ENCODE measurements at places on chromosomes 12 and 14.
A peak's percentile ranks its signal among the peaks of the same experiment; 100 is the strongest.

DNA sequence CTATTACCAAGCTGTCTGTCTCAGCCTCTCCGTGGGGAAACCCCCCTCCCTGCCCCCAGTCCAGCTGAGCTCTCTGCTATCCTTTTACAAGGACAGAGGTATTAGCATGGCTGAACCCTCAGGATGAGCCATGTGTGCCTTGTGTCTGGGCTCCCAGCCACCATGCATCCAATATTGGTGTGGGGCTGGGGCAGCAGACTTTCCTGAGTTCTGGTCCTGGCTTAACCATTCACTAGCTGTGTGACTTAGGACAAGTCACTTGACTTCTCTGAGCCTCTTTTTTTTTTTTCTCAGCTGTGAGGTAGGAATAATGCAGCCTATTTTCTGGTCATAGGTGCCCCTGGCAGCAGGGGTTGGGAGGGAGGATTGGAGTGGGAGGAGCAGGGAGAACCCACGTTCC is 17.1 kb upstream of the CYP46A1 start:
- DNase-seq: no peak

DNA sequence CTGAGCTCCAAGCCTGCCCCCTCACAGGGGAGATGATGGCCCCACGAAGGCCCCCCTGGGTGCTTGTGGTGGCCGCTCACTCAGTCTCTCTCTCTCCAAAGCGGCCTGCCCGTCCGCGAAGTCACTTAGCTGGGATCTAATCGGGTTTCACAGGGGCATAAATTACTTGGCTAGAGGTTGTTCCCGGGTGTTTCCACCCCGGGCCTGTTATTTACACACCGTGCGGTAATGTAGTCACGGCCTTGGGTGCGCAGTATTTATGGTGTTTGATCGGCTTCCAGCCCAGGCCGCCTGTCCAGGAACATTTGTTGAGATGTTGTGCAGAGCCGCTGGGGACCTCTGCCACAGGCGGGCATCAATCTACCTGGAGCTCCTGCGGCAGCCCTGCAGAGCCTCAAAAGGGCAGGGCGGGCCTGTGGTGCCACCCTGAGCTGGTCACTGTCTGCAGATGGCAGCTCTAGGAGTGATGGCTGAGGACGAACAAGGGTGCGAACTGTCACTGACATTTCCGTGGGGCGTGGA is 91.2 kb downstream of the KIF26A start:
- no peak for DNase-seq

DNA sequence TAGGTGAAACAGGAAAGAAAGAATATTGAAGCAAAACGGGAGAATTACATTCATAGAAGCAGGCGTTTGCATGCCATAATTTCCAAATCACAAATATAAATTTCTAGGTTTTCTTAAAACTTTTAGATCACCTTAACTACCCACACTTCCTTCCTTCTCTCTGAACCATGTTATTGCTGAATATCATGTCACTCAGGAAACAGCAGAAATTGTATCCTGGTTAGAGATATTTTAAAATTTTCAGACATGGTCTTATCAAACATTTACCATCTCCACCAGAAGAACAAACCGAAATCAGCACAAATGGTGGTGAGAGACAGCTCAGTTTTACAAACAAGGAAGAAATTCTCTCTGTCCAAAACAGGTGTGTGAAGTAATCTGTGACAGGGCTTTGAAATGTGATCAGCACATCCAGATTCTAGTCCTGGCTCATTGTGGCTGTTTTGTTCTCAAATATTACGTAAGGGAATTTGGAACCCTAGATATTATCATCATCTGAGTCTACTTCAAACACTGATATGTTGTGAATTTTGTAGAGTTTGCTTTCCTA is 16.3 kb downstream of the TESPA1 start:
- no peak for DNase-seq

DNA sequence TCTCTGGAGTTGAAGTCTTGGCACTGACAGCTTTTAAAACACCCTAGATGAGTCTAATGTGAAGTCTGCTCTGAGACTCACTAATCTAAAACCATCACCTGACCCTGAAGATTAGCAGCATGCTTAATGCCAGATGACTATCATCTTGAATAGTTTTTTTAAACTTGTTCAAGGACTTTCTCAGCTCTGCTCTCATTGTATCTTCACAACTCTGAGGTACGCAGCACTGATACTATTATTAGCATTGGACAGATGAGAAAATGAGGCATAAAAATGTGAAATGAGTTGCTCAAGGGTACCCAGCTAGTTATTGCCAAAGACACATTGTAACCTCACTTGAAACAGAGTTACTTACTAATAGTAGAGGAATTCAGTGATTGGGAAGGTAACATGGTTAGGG is 4.8 kb downstream of the SLC38A1 start:
- no peak for DNase-seq

GRCh38 chr12:56932146-56932545 is 2.1 kb downstream of the SDR9C7 start:
- no peak for DNase-seq

DNA sequence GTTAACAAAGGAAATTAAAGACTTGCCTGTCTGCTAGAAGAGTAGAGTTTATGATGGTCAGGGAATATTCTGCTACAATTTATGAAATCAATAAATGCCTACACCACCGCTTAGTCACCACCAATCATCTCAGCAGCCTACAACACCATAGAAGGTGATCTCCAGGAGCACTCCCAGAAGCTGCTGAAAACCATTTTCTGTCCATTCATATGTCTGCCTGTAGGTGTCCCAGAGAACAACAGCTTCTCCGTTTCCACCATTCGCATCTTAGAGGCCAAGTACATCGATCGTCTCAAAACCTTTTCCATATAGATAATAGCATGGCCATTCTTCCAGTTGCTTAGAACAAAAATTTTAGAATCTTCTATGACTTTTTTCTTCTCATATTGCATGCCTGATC is 303.4 kb downstream of the KCNC2 start:
- DNase-seq: no peak

DNA sequence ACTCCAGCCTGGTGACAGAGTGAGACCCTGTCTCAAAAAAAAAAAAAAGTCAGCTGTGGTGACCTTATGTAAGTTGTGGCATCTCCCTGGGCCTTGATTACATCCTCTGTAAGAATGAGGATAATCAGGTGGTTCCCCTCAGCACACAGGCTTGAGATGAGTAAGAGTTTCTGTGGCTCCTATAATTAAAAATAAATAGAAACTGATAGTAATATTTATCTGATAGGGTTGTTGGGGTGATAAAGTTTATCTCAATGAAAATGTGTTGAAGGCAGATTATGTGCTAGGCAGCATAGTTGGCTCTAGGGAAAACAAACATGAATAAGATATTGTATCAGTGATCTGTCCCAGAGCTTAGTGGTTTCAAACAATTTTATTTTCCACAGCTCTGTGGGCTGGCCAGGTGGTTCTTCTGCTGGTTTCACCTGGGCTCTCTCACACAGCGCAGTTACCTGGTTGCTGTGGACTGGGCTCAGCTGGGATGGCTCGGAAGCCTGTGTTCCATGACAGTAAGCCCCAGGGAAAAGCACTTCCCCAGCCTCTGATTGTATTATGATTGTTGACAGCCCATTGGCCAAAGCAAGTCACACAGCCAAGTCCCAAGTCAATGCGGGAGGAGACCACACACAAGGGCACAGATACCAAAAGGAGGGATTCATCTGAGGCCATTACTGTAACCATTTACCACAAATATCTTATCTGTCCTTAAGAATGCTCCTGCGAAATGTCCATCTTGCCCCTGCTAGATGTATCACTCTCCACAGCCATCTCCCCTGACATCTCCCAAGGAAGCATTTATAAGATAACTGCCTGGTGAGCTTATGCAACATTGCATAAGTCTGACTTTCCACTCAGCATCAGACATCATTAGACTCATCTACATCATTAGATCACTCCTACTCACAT is 151.7 kb downstream of the NUAK1 start:
- peak; percentile 38 for DNase-seq

GRCh38 chr12:122886851-122887818 is 8.8 kb downstream of the VPS37B start:
- DNase-seq: no peak

GRCh38 chr14:80946797-80947196 is 5.3 kb upstream of the CEP128 start:
- no peak for DNase-seq

DNA sequence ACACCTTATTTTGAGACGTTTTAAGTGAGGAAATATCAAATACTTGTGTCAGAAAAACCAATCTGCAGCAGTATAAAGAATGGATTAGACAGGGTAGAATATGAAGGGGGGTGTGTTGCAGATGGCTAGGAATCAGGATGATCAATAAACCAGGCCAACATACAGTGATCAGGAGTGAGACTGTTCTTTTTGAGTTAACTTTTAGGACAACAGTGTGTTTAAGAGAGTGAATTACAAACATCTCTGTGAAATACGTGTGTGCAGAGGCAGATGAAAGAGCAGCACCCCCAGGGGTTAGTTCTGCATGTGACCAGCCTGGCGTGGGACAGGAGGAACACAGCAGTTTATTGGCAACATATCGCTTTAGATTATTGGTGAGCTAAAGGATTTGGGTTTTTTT is 10.6 kb upstream of the NRDE2 start:
- DNase-seq: no peak

- no peak for DNase-seq
These were observed 39.4 kb upstream of the BICDL1 start for GRCh38 chr12:119949594-119949993.

DNA sequence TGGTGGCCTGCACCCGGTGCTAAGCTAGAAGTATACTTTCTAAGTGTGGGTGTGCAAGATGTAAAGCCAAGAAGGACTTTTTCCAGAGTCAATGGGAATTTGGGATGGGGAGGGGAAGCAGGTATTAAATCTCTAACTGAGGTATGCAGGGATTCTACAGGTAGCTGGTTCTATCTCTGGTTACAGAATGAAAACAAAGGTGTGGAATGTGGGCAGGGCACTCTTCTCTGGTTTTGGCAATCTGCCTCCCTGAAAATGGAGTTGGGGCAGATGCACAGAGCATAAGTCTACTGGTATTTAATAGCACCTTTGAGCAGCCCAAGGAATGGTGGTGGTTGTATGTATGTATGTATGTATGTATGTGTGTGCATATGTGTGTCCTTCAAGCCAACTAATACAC is 66.7 kb upstream of the PPP1R12A start:
- no peak for DNase-seq

DNA sequence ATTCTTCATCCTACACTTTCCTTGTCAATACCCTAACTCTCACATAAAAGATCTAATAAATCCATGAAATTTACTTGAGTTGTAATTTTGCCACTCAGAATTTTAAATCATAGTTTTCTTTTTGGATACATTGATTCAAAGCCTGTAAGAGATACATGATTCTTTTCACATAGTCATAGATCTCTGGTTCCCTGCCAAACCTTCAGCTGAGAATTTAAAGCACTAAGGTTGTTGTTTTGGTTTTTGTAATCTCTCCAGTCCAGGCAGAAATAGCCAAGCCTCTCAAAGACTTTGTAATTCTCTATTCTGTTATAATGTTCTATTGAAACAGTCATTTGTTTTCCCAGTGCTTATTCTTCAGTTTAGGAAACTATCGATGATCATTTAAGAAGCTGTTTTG is 273.9 kb downstream of the TRHDE start:
- DNase-seq: no peak

GRCh38 chr12:96425321-96425720 is 25.1 kb upstream of the CDK17 start:
- peak; percentile 56 for DNase-seq

- peak; percentile 26 for DNase-seq
These were observed 308.0 kb downstream of the PPFIA2 start for GRCh38 chr12:81450920-81451739.

GRCh38 chr12:5473076-5473782 is 41.3 kb downstream of the NTF3 start:
- peak; percentile 41 for DNase-seq

DNA sequence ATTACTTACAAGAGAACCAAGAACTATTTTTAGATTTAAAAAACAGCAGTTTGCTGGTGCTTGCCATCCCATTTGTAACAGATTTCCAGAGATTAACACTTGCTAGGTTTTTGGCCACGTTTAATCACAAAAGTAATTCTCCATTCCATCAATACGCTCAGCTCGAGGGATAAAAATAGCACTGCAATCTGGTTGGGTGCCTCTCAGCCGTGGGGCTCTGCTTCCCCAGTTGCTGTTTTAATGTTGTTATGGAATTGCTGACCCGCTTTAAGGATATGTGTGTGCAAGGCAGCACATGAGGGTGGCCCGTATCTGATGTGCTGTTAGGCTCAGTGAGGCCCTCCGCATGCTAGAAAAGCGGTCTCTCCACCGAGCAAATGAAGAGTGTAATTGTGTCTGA is 222.2 kb upstream of the TMEM260 start:
- DNase-seq: no peak

DNA sequence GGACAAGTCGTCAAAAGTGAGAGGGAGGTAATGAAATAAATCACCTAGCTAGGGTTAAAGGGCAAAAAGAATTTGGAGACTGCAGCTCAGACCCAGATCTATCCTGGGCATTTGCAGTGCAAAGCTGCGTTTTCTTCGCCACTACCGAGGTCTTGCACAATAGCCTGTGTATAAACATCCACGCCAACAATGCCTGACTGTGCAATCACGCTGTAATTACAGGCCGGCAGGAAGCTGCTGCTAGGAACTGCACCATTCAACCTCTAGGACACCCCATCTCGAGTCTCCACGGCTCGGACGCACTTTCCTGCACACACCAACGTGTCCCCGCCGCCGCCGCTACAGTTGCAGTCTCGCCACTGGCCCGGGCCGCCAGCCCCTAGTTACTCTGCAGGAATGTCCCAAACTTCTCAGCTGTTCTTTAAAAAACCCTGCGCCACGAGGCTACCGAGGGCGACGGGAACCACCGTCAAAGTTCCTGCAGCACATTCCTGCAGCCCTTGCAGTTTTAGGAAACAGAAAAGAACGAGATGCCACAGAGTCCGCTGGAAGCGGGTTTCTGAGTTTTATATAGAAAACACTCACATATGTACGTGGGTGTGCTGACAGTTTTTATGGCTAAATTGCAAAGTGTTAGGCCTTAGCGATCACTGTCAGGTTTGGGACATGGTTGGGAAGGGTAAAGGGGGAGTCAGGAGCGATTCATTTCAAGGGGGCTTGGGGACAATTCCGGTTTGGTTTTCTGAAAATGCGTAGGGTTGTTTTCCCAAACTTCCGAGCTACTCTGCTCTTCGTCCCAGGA is 65.6 kb upstream of the PTGR2 start:
- DNase-seq: peak; percentile 79

DNA sequence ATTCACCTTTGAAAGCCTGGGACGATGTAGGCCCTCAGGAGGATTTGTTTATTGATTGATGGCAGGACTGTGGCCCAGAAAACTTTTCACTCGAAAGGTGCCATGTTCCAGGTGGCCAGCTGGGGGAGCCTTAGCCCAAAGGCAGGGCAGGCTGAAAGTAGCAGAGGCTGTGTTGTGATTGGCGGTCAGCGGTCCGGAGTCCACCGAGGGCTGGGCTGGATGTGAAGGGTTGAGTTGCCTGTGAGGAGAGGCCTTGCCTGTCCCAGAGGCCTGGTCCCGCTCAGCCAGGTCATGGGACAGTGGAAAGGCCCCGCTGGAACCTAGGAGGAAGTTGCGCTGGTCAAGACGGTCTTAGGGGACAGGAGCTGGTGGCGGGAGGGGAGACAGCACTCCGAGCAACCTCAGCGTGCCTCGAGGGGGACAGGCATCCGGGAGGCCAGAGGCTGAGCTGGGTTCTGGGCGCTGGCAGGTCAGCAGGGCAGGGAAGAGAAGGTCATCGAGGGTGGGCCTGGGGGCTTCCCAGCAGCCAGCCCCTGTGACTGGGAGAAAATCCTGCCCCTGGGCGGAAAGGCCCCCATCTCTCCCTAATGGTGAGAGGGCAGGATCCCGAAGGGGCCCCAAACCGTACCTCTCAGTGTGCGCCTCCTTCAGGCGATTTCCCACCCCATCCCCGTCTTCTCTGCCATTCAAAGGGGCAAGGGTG is 26.3 kb downstream of the CMA1 start:
- DNase-seq: peak; percentile 77
